ENCODE measurements at places on chromosomes 11 and 22.

- DNase-seq: no peak
Measured at GRCh38 chr11:1675536-1676228, 21.3 kb upstream of the KRTAP5-6 start.

DNA sequence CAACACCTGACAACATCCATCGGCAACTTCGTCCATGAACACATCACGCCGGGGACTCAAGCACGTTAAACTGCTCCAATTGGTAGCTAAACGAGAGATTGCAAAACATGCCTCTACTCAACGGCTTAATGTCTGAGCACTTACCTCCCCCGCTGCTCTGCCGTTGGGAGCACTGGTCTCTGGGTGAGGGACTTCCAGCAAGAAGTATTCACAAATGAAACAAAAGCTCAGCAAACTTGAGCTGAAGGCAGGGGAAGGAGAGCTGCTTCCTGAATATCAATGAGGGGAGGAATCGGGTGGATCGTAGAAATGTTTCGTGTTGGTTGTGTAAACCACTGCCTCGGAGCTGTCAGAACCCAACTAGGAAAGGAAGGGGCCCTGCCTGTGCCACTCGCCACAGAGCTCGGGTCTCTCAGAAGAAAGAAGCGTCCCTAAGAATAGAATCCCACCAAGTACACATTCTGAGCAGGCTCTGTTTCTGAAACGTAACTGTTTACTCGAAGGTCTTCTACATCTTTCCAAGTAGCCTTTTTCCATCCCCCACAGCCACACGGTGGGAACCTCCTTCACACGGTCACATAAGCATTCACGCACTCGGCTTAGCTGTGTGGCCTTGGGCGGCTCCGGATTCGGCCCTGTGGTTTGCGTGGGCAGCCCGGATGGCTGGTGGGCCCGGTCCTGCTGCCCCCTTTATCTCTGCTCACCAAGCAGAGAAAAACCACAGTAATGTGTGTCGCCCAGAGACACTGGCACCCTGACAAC is at the start of gene MLC1:
MLC1 (minus strand) TSS at position 216 of the 762 bp plus-strand sequence. CDS start 524 bp downstream, outside the sequence.
- DNase-seq: no peak

DNA sequence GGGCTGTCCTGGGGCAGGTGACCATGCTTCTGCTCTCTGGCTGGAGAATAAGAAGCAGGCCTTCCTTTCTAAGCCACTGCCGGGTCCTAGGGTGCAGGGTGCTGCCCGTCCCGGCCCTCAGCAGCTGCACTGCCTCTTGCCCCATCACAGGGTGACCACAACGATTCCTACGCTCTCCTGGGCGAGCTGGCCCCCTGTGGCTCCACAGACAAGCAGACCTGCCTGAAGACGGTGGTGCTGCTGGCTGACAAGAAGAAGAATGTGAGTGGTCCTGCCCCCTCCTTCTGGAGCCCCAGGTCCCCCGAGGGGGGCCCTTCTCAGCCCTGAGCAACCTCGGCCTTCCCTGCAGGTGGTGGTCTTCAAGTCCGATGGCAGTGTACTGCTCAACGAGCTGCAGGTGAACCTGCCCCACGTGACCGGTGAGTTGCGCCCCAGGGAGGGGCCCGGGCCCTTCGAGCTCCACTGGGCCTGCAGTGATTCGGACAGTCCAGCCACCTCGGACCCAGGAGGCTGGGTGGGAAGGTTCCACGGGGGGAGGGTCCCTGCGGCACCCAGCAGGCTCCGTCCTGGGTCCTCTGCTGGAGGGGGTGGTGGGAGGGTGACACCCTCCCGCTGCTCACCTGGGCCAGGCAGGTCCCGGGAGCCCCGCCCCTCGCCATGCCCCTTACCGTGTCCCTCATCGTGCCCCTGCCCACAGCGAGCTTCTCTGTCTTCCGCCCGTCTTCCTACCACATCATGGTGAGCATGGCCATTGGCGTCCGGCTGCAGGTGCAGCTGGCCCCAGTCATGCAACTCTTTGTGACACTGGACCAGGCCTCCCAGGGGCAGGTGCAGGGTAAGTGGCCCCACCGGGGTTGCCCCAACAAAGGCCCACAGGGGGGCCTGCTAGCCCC is 8.3 kb downstream of the MUC2 start:
- DNase-seq: no peak

DNA sequence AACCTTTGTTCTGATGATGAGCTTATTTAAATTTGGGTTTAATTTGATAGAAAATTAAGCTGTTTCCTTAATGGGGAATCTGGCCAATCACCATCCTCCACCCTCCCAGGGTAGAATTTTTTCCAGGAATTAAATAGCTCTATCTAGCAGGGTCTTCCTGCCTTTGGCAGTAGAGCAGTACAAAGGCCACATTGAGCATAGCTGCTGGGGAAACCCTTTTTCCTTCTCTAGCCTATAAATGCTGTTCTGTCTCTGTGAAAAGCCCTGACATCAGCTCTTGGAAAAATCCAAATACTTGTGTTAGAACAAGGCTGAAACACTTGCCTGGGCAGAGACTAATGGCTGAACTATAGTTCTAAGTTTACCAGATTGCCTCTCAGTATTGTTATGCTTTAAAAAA is 55.1 kb downstream of the ARHGEF12 start:
- DNase-seq: no peak

- DNase-seq: no peak
Measured at GRCh38 chr11:3683039-3683438, 11.9 kb upstream of the CHRNA10 start.

DNA sequence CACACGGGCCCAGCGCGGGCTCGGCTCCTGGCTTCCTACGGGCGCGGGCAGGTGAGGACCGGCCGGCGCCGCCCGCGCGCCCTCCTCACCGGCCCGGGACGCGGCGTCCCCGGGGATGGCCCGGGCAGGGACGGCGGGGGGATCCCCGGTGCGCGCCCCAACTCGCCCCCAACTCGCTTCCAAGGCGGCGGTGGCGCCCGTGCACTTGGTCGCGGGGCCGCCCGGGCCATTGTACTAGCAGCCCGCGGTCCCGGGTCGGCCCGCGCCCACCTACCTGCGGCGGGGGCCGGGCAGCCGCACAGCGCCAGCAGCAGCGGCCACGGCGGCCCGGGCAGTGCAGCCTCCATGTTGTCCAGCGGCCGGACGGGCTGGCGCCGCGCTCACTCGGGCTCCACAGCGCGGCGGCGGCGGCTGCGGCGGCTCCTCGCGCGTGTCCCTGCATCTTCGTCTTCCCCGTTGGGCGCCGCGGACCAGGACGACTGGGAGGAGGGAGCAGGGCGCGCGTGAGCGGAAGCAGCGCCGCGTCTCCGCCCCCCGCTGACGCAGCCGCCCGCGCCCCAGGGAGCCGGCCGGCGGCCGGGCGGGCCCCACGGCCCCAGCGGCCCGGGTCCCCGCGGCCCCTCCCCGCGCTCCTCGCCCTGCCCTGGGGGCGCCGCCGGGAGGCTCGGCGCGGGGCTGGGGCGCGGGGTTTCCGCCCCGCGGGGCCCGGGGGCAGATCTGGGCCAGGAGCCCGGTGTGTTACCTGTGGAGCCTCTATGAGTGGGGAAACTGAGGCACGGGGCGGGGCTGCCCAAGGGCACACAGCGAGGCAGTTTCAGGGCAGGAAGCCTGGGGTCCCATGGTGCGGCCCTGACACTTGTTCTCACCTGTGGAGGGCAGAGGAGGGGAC is 159.3 kb upstream of the GRK3 start:
- peak; percentile 12 for DNase-seq

DNA sequence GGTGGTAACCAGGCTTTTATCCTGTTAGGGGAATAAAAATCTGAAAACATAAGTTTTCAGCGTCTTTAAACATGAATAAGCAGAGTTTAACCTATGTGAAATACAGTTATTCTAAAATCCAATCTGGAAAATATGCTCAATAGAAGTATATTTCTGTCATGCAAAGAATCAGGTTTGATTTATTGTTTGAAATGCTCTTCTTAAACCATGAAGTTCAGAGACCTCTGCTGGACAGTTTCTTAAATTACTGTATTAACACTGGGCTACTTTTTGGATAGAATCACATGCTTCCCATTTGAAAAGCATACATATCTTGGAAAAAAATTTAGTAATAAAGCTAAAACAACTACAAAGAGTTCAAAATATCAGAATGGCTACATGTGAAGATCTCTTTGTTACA is 25.4 kb downstream of the APIP start:
- DNase-seq: no peak

GRCh38 chr11:612201-612960 is 3.4 kb downstream of the IRF7 start:
- no peak for DNase-seq

- no peak for DNase-seq
Measured at GRCh38 chr22:28703436-28703835, 23.8 kb upstream of the TTC28 start.

- DNase-seq: no peak
Measured at GRCh38 chr11:59562292-59562691, 51.0 kb downstream of the OR4D9 start.

DNA sequence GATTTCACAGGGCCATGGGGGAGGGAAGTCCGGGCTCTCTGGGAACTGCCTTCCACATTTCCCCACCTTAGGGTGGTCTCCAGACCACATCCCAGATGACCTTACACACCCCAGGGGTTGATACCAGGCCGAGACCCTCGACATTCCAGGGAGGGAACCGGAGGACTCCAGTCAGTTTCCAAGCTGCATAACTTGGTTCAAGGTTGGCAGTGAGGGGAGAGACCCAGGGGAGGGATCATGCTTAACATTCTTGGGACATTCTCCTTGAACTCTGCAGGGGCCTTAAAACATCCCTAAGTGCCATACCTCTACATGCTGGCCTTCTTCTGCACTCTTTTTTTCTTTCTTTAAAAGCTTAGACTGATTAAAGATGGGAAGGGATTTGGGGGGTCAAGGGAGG is 251.0 kb downstream of the ST3GAL4 start:
- no peak for DNase-seq

DNA sequence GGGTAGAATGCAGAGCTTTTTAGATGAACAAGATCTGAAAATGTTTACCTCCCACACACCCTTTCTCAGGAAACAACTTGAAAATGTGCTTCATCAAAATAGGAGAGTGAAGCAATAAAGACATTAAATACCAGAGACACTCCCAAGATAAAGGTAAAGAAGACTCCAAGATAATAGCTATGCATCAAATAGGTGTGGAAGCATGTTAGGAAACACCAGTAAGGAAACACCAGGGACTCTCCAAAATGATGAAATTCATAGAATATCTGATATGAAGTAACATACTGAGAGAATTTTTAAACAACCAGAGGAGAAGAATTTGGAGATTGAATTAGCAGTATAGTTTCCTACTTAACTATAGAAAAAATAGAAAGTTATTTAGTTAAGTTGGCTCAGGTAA is 57.0 kb downstream of the OR10A6 start:
- no peak for DNase-seq

GRCh38 chr11:96019810-96020747 is 96.2 kb upstream of the MTMR2 start:
- no peak for DNase-seq

- no peak for DNase-seq
Measured at GRCh38 chr11:132858223-132858622, 674.1 kb downstream of the OPCML start.

DNA sequence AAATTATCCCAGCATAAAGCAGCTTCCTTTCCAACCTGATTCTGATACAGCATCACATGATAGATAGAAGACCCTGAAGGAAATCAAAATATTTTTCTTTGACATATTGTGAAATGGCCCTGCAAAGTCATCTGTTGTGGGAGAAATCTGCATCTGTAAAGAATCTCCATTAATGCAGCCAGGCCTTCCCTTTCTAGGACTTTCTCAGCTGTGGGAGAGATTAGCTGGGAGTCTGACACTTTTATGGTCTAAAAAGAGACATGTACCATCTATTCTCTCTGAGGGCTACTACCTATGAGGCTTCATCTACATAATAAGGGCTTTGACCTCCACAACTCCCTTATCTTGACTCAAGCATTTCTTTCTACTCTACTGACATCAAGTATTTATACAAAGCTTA is 238.1 kb downstream of the SWAP70 start:
- no peak for DNase-seq

DNA sequence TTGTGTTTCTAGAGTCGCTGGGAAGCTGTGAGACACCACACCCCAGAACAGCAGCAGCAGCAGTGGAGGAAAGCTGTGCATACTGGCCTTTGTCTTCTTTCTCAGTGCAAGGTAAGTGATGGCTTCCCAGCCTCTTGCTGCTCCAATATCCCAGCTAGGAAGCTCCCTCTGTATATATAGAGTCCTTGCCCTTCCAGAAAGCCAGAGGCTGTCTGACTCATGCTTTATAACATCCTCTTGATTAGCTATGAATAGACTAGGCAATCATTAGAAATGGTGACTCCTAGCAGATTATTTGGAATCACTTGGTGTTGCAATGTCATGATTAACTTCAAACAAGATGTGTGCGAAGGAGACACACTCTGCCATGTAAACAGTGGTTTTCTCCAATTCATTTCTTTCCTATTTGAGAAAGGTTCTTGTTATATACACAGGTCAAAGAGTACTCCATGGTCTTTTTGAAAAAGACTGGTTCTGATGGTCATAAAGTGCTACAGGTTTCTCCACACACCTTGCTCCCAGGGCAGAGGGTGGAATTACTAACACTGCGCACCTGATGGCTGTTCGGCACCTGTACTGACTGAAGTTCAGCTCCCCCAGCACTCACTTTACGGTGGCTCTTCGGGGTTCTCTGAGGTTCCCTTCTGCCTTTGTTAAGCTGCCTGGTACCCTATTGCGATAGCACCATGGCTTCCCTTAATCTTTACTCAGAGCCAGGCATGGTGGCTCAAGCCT is at the start of gene MMP1:
MMP1 (minus strand) TSS at position 149 of the 735 bp plus-strand sequence; CDS start at position 81, 68 bp downstream.
- no peak for DNase-seq

GRCh38 chr11:118171269-118172062 is 5.0 kb downstream of the SCN2B start:
- peak; percentile 43 for DNase-seq

DNA sequence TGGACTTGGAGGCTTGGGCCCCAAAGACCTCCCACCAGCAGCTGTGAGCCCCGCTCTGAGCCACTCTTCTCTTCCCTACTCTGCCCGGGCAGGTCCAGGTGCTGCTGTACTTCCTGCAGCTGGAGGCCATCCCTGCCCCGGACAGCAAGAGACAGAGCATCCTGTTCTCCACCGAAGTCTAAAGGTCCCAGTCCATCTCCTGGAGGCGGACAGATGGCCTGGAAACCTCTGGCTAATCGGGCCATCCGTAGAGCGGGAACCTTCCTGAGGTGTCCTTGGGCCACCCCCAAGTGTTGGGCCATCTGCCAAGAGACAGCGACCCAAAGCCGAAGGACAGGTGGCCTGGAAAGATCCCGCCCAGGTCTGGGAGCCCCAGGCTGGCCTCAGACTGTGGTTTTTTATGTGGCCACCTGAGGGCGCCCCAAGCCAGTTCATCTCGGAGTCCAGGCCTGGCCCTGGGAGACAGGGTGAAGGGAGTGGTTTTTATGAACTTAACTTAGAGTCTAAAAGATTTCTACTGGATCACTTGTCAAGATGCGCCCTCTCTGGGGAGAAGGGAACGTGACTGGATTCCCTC is 135.1 kb downstream of the BCR start:
- DNase-seq: no peak

DNA sequence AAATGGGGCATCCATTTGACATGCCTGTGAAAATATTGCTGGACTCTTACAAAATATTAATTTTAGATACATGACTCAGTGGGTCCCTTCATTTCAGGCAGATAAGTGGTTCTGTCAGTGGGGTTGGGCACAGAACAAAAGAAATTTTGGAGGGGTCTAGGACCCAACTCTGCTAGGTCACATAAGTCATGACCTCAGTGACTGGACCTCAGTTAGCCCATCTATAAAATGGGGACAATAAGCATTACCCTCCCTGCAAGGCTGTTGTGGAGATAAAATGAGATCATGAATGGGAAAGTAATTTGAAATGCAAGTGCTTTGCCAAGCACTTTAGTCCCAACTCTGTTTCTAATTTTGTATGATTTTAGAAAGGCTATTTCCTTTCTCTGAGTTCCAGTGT is 23.8 kb downstream of the ADORA2A start:
- no peak for DNase-seq

- no peak for DNase-seq
Measured at GRCh38 chr22:50729391-50730012, 8.5 kb upstream of the ACR start.
